ENCODE measurements at places on chromosomes 5 and 9.

DNA sequence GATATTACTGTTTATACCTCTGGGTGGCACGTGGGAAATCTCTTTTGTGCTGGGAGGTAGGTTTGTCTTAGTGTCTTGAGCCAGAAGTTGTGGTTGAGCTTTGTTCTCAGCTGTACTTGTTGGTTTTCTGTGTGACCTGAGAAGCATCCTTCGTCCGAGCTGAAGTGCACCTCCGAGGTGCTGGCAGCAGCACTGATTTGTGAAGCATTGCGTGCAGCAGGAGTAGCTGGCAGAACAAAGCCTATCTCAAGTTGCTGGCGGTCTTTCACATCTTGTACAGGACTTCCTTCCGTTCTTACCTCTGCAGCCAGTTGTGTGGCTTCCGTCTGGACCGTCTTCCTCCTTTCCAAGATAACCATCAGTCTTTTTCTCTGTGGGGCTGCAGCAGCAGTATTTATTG, 4.3 kb downstream of the PRRC2B start:
- DNase-seq: peak; percentile 42

GRCh38 chr9:134358662-134359319, 32.5 kb downstream of the RXRA start:
- no peak for DNase-seq

DNA sequence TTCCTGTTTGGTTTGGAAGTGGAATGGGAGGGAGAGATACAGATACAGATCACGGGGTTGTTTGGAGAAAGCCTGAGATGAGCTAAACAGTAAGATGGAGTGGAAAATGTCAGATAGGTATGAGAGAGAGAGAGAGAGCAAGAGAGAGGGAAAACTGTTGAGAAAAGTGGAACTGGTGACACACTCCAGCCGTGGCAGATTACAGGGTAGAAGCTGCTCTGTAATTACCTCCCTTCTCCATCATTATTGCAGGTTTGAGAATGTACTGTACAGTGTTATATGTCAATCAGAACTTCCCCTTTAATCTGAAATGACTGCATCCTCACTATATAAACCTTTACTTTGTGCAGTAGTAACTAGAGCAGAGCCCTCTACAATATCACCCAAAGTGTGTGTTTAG, 74.5 kb upstream of the WWC1 start:
- DNase-seq: no peak

DNA sequence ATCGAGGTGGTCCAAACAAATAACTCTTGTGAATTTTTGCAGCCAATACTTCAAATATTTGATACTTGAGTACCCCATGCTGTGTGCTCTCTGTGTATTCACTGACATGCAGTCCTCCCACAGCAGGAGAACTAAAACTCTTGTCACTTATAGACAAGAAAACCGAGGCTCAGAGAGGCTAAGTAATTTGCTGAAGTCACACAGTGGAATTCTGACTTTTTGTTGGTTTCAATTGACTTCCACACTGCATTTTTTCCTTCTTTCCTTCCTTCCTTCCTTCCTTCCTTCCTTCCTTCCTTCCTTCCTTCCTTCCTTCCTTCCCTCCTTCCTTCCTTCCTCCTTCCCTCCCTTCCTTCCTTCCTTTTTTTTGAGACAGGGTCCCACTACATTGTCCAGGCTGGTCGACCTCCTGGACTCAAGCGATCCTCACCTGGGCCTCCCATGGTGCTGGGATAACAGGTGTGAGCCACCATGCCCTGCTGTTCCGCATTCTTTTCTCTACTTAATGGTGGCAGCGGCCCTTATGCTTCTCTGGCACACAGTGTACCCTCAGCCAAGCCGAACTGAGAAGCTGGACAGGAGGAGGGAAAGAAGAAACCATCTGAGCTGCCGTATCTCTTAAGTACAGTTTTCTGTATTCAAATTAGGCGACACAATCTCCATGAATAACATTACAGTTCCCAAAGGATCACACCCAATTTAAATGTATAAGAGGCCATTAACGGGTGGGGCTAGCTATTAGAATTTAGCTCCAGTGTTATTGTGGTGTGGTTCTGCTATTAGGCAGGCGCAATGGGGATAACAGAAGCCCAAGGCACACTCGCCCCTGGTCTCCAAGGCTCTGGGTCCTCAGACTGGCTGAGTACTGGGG, 38.4 kb upstream of the GRHPR start:
- no peak for DNase-seq

GRCh38 chr5:172497591-172498255, 43.4 kb upstream of the SH3PXD2B start:
- no peak for DNase-seq

DNA sequence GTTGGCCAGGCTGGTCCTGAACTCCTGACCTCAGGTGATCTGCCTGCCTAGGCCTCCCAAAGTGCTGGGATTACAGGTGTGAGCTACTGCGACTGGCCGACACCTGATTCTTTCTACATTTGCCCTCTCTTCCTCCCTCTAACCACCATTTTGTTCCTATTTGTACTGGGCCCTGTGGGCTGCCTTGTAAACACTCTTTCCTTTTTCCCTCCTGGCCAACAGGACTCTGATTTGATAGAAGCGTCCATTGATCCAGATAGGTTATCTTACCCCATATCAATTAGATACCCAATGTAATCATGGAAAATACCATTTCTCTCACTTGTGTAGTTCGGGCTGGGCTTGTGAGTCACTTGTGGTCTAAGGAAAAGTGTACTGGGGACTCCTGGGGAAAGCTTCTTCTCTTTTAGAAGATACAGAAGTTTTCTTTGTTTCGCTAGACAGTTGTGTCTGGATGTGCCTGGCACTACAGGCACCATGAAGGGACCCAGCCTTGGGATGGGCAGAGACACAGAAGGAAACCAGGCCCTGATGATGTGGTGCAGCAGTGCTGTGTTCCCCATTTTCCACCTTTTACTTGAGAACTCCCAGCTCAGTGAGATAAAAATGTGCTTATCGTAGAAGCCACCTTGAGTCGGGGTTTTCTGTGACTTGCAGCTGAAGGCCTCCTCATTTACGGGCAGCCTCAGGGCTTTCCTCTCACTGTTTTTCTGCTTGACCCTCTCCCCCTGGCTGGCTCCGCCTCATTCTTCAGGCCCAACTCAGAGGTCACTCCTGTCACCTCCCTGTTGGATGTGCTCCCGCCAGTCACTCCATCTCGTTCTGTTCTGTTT, 32.8 kb upstream of the CPEB4 start:
- DNase-seq: no peak

- no peak for DNase-seq
Observed at GRCh38 chr5:111147502-111147901, 55.4 kb downstream of the WDR36 start.

- no peak for DNase-seq
Observed at GRCh38 chr5:167710444-167711073, 580.9 kb upstream of the WWC1 start.

GRCh38 chr5:67453111-67453905, 256.7 kb upstream of the CD180 start:
- no peak for DNase-seq

DNA sequence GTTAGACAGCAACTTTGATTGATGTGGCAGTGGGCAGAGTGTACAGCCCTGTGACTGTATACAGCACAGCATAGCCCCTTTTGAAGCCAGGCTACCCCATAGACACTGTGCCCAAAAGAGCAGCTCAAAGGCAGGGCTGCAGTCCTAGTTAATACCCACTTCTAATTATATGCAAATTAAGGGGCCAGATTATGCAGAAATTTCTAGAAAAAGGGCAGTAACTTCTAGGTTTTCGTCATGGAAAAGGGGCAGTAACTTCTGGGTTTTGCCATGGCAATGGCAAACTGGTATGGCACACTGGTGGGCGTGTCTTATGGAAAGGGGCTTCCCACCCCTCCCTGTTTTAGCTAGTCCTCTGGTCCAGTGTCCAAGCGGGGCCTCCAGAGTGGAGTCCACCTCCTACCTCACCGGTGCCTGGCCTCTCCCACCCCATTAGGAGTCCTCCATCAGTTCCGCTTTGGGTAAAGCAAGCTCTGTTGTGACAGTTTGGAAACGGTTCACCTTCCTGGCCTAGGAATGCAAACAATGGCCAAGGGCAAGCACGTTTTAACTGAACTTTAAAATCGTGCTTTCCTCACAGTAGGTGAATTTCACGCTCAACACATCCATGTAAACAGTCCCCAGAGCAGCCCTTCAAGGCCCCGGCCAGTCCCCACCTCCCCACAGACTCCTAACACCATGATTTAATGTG, 5.6 kb downstream of the ADAMTS13 start:
- DNase-seq: no peak

DNA sequence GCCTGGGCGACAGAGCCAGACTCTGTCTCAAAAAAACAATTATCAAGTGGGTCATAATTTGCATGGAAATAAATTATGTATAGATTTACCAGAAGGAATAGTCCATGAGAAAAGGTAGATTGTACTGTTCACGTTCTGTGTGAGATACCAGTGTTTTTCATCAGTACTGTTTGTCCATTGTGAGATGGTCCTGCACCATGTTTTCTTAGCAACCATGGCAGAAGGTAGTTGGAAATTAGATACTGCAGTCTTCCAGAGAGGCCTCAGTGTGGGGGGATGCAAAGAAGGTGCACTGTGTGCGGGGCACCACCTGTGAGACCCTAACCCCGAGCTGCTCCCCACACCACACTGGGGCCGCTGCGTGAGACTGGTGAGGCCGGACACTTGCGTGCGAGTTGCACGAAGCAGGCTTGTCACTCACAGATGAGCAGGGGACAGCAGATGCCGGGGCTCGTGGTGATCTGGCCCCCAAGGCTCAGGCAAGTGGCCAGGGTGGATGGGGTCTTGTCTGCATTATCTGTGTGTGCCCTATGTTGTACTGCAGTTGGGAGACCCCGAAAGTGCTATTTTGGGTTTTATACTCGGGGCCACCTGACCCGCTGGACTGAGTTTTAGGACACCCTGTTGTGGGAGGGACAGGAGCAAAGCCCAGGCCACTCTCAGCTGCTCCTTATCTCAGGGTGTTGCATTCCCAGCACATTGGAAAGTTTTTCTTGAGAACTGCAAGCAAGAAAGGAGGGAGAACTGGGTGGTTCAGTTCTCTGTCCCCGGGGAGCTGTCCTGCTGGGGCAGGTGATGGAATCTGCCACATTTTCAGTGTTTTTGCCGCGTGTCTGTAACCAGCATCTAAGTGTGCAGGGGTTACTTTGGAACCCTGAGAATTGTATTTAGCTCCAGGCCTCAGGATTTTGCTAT, 61.9 kb downstream of the EHMT1 start:
- DNase-seq: no peak

DNA sequence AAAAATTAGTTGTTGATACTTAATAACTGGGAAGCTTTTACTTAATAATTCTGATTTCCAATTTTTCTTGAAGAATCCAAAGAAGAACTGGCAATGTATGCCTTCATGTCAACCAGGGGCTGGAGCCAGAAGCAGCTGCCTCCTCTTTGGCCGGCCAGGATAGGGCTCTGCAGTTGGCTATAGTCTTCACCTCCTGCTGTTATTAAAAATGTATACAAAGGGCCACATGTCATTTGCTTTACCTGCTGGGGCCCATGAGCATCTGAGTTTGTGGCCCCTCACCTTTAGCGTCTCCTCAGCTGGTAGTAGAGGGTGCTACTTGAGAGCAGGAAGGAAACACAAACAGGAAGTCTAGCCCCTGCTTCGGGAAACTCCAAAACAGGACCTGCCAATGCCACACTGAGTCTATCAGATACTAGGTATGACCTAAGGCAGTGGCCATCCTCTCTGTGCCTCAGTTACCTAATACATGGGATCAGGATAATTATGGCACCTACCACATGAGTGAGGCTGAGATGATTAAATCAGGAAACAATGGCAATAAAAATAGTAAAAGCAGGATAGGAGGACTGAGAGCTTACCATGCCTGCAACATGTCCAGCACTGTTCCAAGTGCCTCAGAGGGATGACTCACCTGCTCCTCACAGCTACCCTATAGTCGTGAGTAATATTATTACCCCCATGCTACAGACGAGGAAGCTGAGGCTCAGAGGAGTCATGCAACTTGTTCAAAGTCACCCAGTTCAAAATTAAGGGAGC, 21.3 kb downstream of the CCDC69 start:
- DNase-seq: no peak

DNA sequence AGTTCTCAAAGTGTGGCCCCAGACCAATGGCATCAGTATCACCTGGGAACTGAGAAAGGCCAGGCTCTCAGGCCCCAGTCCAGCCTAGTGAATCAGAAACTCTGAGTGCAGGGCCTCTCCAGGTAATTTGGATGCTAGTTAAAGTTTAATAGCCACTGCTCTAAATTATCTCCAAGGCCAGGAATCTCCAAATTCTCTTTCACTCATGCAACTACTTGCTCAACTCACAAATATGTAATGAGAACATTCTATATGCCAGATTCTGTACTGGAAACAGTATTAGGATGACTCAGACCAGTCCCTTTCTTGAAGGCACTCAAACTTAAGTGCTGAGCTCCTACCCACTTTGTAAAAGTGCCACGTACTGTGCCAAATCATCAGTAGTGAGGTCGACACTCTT, 84.6 kb downstream of the PAPPA start:
- no peak for DNase-seq

GRCh38 chr5:28249771-28250415, 1211.5 kb upstream of the CDH9 start:
- no peak for DNase-seq

- DNase-seq: no peak
Observed at GRCh38 chr9:119121899-119122298, 247.3 kb downstream of the BRINP1 start.

DNA sequence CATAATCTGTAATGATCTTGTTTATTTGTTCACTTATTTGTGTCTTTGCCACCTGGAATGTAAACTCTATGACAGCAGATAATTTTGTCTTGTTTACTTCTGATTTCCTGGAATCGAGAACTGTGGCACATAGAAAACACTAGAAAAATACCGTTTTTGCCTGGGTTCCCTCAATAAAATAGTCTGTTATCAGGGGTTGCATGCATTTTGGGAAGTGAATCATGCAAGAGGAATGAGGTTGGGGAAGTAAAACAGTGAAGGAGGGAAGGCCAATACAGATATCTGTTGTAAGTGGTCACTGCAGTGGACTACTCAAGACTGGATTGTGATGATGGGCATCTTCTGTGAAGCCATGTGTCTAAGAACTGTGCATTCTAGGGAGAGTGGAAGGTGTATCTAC, 45.2 kb upstream of the IL6ST start:
- DNase-seq: no peak

- no peak for DNase-seq
Observed at GRCh38 chr9:88378317-88378716, 9.9 kb upstream of the SPIN1 start.

Measured in activated T-cell treated with anti-CD3 and anti-CD28 coated beads for 1 hour (primary cell).